ENCODE measurements at places on chromosomes 7 and 10. TPM values are rescaled to one million over a fixed set of nuclear protein-coding genes. Genes with fewer than 3 reads are reported as not detected.

DNA sequence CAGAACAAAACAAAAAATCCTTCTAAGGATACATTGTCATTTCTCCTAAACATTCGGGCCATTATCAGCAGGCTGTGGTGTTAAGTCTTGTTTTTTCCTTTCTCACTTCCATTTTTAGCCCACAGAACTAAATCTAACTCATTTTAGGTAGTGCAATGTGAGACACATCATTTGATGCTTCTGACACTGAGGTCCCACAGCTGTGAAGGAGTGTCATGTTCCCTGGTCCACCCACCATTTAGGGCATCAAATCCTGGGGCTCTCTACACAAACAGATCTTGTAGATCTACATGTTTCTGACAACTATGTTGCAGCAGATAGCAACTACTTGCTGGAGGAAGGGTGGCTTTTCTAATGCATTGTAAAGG lies 232.5 kb upstream of the IGFBP3 start:
- H3K27ac ChIP-seq: no peak overlapping the region
- no peak for DNase-seq
- H3K27me3 ChIP-seq: no peaks in the 10 kb centered on the region
- H3K4me1 ChIP-seq: no peaks in the 10 kb centered on the region
- no peak overlapping the region for H3K4me3 ChIP-seq

- H3K27ac ChIP-seq: no peak overlapping the region
- no peak overlapping the region for H3K4me3 ChIP-seq
- H3K27me3 ChIP-seq: no peaks in the 10 kb centered on the region
- H3K4me1 ChIP-seq: no peaks in the 10 kb centered on the region
- no peaks in the 10 kb centered on the region for H3K36me3 ChIP-seq
- DNase-seq: no peak
Observed at GRCh38 chr10:71077796-71078453, 134.4 kb upstream of the UNC5B start.

- H3K4me3 ChIP-seq: no peak overlapping the region
- H3K27ac ChIP-seq: no peak overlapping the region
- no peaks in the 10 kb centered on the region for H3K36me3 ChIP-seq
- no peak for DNase-seq
- H3K27me3 ChIP-seq: no peaks in the 10 kb centered on the region
Observed at GRCh38 chr10:24947304-24948097, 4.9 kb downstream of the PRTFDC1 start.

DNA sequence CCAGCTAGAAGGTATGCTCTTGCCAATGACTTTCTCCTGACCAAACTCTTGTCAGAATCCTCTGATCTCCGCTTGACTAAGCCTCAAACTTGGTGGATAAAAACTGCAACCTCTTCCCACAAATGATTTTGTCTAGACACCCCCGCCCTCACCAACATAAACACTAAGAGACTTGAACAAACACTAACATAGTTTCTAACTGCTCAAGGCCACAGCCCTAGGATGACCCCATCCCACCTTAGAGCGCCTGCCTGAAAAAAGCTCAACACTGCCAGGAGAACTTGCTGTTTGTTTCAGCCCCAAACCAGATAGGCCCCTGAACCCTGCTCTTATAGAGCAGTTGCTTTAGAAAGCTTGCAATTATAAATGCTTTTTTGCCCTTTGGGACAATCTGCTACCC lies 71.8 kb downstream of the LRRN3 start:
- H3K36me3 ChIP-seq: no peaks in the 10 kb centered on the region
- H3K27me3 ChIP-seq: no peaks in the 10 kb centered on the region
- H3K4me1 ChIP-seq: peaks cover 3% of the 10 kb centered on the region
- no peak overlapping the region for H3K27ac ChIP-seq
- no peak overlapping the region for H3K4me3 ChIP-seq

DNA sequence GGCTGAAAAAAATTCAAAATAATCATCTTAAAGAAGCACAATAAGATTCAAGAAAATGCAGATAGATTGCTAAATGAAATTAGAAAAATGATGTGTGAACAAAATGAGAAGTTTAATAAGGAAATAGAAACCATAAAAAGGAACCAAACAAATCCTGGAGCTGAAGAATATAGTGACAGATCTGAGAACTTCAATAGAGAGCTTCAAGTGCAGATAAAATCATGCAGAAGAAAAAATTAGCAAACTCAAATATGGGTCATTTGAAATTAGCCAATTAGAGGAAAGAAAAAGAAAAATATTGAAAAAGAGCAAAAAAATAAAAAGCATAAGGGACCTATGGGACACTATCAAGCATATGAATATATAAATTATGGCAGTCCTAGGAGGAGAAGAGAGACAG lies 720.1 kb downstream of the PARD3 start:
- no peak overlapping the region for H3K27ac ChIP-seq
- DNase-seq: no peak
- no peaks in the 10 kb centered on the region for H3K36me3 ChIP-seq

DNA sequence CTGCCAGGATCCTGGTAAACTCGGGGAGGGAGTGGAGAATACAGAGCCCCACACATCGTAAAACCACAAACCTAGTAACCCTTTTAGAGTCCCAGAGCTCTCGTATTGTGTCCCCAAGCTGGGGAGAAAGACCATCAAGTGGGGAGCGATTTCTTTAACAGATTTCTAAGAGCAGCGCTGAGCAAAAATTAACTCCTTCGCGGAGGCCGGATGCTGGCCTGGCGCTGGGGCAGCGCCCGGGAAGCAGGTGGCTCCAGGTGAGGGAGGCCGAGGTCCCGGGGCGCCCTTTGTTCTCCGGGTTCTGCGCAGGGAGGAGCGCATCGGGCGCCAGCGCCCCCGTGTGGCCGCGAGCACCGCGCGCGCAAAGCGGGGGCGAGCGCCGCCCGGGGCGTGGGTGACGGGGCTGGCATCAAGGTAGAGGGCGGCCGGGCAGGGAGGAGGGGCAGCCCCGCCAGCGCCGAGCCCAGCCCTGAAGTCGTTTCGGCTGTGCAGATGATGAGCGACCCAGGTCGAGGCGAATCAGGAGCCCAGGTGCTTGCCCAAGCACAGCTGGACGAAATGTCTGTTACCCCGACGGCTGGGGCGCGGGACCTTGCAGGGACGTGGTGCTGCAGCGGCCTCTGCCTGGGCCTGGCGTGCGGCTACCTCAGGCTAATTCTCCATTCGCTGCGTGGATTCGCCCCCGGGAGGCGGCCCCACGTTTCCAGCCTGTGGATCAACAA lies 10.4 kb upstream of the FGFR2 start:
- H3K27me3 ChIP-seq: no peaks in the 10 kb centered on the region
- no peak overlapping the region for H3K27ac ChIP-seq
- H3K4me3 ChIP-seq: peak overlapping the region; percentile 70
- no peaks in the 10 kb centered on the region for H3K4me1 ChIP-seq
- no peak for DNase-seq

DNA sequence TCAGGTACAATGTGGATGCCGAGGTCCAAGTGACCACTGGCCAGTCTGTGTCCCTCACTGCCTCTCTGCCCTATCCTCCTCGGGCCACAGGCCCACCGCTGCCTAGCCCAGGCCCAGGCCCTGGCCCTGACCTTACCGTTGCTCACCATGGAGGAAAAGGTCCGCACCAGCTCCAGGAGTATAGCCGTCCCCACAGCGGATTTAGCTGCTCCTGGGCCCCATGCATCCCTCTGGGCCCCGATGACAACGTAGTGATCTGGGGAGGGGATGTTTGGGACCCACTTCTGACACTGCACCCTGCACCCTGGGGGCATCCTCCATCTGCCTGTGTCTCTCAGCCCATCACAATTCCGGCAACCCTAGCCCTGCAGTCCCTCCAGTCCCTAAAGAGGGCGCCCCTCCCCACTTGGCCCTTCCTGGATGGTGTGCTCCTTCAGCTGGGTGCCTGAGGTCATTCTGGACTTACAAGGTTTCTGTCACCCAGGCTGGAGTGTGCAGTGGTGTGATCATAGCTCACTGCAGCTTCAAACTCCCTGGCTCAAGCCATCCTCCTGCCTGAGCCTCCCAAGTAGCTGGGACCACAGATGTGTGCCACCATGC lies 12.1 kb downstream of the TFR2 start:
- peaks cover 5% of the 10 kb centered on the region for H3K27me3 ChIP-seq
- H3K27ac ChIP-seq: no peak overlapping the region
- no peak overlapping the region for H3K4me3 ChIP-seq

- H3K27ac ChIP-seq: no peak overlapping the region
- peaks cover 5% of the 10 kb centered on the region for H3K4me1 ChIP-seq
- DNase-seq: no peak
- no peak overlapping the region for H3K4me3 ChIP-seq
Observed at GRCh38 chr10:116014326-116014725, 258.7 kb downstream of the GFRA1 start.

- H3K27ac ChIP-seq: no peak overlapping the region
- no peaks in the 10 kb centered on the region for H3K4me1 ChIP-seq
- no peak for DNase-seq
- no peaks in the 10 kb centered on the region for H3K27me3 ChIP-seq
- H3K4me3 ChIP-seq: no peak overlapping the region
Observed at GRCh38 chr7:108138911-108139310, 8.8 kb upstream of the LAMB4 start.

DNA sequence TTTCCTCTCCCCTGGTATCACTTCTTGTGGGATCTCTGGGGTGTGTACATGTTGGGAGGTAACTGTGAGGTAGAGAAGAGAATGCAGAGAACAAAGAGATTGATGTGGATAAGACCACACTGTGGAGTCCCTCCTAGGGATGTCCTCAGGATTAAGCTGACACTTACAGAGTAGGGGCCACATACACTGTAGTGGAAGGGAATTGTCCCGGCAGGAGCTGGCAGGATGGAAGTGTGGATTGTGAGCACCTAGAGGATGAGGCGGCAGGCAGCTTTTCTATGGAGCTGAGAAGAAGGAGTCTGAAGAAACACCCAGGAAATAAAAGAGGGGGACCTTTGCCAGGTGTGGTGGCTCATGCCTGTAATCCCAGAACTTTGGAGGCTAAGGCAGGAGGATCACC lies 13.5 kb downstream of the AGFG2 start:
- no peak overlapping the region for H3K4me3 ChIP-seq
- no peaks in the 10 kb centered on the region for H3K27me3 ChIP-seq
- peaks cover 43% of the 10 kb centered on the region for H3K36me3 ChIP-seq
- DNase-seq: no peak
- H3K27ac ChIP-seq: no peak overlapping the region

DNA sequence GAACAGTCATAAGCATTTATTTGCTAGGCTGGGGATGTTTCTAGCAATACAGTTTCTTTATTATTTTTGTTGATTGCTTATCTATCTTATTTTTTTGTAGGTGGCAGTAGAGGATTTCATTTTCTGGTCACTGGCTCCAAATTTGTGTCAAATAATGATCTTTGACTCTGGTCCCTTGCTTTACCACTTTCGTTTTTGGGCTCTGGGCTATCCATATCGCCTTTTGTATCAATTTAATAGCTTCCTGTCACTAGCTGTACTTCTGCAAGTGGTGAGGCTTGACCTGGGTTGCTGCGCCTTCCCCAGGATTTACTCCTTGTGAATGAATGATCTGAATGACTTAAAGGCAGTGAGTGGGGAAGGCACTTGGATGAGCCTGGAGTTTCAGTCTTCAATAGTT lies 48.4 kb downstream of the MDFIC start:
- H3K4me1 ChIP-seq: no peaks in the 10 kb centered on the region
- no peaks in the 10 kb centered on the region for H3K36me3 ChIP-seq
- H3K27me3 ChIP-seq: no peaks in the 10 kb centered on the region
- no peak for DNase-seq
- no peak overlapping the region for H3K27ac ChIP-seq
- no peak overlapping the region for H3K4me3 ChIP-seq

DNA sequence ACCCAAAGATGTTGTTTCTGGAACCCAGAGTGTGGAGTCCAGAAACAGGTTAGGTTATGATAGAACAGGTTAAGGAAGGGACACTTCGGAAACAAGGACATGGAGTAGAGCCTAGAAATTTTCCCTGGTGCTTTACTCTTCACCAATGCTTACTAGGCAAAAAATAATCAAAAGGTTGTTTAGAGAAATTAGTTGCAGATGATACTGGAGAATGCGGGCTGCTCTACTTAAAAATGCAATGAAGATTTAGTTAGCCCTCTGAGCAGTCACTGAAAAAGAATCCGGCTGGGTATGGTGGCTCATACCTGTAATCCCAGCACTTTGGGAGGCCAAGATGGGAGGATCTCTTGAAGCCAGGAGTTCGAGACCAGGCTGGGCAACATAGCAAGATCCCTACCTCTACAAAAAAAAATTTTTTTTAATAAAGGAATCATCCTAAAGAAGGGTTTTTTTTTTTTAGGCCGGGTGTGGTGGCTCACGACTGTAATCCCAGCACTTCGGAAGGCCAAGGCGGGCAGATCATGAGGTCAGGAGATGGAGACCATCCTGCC lies 3.3 kb upstream of the UBE2H start:
- H3K27me3 ChIP-seq: no peaks in the 10 kb centered on the region
- H3K36me3 ChIP-seq: no peaks in the 10 kb centered on the region
- no peak overlapping the region for H3K27ac ChIP-seq
- H3K4me3 ChIP-seq: no peak overlapping the region

GRCh38 chr10:86139066-86139657 lies 227.4 kb downstream of the GRID1 start:
- H3K27me3 ChIP-seq: no peaks in the 10 kb centered on the region
- H3K36me3 ChIP-seq: no peaks in the 10 kb centered on the region
- DNase-seq: no peak
- H3K4me1 ChIP-seq: no peaks in the 10 kb centered on the region
- H3K4me3 ChIP-seq: no peak overlapping the region
- no peak overlapping the region for H3K27ac ChIP-seq

GRCh38 chr10:46232666-46233065 lies 54.1 kb upstream of the ANTXRL start:
- H3K27ac ChIP-seq: no peak overlapping the region
- H3K36me3 ChIP-seq: no peaks in the 10 kb centered on the region
- no peaks in the 10 kb centered on the region for H3K4me1 ChIP-seq
- DNase-seq: no peak

- H3K27me3 ChIP-seq: no peaks in the 10 kb centered on the region
- DNase-seq: no peak
- H3K27ac ChIP-seq: no peak overlapping the region
- H3K36me3 ChIP-seq: no peaks in the 10 kb centered on the region
- H3K4me1 ChIP-seq: no peaks in the 10 kb centered on the region
- H3K4me3 ChIP-seq: peak overlapping the region; percentile 87
Observed at GRCh38 chr10:5811387-5811821, 1.8 kb downstream of the GDI2 start.

DNA sequence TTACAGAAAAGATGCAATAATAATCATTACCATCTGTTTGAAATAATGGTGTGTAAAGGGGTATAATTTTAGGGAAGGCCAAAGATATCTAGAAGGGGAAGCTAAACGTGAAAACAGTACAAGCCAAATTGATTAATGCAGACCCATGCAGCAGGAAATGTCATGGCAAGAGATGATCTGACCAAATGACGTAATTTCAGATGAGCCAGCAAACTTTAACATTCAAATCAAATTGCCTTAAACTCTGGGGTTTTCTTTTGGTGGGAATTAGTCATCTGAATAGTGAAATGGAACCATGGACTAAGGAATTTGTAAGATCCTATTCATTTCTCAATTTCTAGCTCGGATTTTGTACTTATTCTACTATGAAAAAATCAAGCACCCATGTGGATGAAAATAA lies 21.4 kb upstream of the SCIN start:
- H3K27me3 ChIP-seq: no peaks in the 10 kb centered on the region
- H3K4me3 ChIP-seq: no peak overlapping the region
- no peak overlapping the region for H3K27ac ChIP-seq
- H3K4me1 ChIP-seq: no peaks in the 10 kb centered on the region
- DNase-seq: no peak
- no peaks in the 10 kb centered on the region for H3K36me3 ChIP-seq

- peak overlapping the region; percentile 98 for H3K4me3 ChIP-seq
- H3K36me3 ChIP-seq: peaks cover 6% of the 10 kb centered on the region
- H3K4me1 ChIP-seq: peaks cover 4% of the 10 kb centered on the region
- peak overlapping the region; percentile 100 for H3K27ac ChIP-seq
Observed at GRCh38 chr10:3786295-3787015, 1.4 kb upstream of the KLF6 start.

TMEM229A gene
- total RNA-seq: not detected

UCN3 gene
- total RNA-seq: not detected

SPDYE5 gene
- total RNA-seq: not detected

C7orf33 gene
- not detected for total RNA-seq

CFAP69 gene
- 0.85 TPM for total RNA-seq

STAMBPL1 gene
- 37.0 TPM for total RNA-seq

HOXA10 gene
- total RNA-seq: not detected

Data from ascending aorta (tissue), 2 donors.